ENCODE measurements at places on chromosomes 16 and 17. TPM values are rescaled to one million over a fixed set of nuclear protein-coding genes. Genes with fewer than 3 reads are reported as not detected.
A peak's percentile ranks its signal among the peaks of the same experiment; 100 is the strongest.

P2RX1 gene
- not detected for total RNA-seq

ELMO3 gene
- 31.9 TPM for total RNA-seq

DNA sequence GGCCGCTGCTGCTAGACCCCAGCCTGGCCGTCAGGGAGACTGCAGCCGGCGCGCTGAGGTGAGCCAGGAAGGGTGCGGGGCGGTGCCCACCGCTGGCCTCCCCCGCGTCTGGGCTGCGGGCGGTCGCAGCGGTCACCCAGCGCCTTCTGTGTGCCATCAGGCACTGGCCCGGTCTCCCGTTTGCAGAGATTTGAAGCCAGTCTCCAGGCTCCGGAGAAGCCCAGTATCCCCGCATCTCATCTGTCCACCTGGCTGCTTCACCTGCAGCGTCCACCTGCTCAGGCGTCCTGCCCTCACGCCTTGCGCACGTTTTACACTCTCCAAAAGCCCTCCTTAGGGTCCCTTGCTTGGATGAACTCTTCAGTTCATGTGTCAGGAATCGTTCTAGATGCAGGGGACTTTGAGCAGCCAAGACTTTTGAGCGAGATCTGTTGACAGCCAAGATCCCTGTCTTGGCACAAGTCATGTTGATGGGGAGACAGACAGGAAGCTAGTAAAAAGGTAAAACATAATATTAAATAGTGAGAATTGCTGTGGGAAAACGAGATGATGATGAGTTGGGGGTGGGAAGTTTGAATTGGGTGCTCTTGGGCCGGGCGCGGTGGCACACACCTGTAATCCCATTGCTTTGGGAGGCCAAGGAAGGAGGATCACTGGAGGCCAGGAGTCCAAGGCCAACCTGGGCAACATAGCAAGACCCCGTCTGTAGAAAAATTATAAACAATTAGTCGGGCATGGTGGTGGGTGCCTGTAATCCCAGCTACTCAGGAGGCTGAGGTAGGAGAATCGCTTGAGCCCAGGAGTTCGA lies 916 bp downstream of the HEATR3 start:
- H3K36me3 ChIP-seq = peaks cover 39% of the 10 kb centered on the region
- H3K27me3 ChIP-seq = no peaks in the 10 kb centered on the region
- DNase-seq = no peak
- peaks cover 25% of the 10 kb centered on the region for H3K4me1 ChIP-seq
- H3K27ac ChIP-seq = peak overlapping the region; percentile 7

DNA sequence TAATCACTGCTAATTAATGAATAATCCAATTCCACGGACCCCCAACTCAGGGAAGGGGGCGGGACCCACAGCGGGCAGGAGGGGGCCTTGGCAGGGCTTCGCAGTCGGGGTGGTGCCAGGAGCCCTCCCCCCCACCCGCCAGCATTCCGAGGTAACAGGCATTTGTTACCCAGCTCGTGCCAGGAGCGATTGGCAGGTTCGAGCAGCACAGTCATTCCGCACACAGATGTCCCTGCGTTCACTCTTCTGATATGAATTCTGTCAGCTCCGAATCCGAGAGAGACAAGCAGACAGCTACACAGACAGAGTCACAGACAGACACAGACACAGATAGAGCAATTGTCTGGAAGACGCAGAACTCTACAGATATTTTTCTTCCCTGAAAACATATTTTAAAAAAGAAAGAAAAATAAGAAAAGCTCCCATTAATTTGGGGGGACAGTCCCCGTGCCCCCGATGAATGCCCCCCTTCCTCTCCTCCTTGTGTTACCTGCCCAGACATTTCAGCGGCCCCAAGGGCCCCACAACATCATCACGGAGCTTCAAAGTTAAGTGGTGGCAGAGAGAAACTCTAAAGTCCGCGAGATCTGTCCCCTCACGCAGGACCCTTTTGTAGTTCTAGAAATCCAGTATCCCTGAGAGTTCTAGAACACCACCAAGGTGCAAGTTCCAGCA lies 10.2 kb downstream of the NEUROD2 start:
- peaks cover 1% of the 10 kb centered on the region for H3K4me1 ChIP-seq
- H3K27me3 ChIP-seq = peaks cover 100% of the 10 kb centered on the region
- peaks cover 6% of the 10 kb centered on the region for H3K36me3 ChIP-seq
- H3K4me3 ChIP-seq = no peak overlapping the region
- no peak for DNase-seq

DNA sequence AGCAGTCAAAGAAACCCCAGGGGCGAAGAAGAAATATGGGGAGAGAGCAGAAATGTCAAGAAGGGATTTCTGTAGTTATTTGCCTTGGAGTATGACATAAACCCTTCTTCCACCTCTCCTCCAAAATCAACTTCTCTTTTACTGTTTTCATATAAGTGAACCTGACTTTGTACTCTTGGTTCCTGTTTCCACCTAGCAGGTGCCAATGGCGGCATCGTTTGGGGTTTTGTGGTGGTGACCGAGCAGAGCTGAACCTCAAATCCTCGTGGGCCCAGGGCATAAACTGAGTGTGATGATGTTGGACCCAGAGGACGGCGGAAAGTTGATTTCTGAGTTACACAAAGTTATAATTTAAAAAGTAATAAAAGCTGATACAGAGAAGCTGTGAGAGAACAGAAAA lies 39.6 kb upstream of the PSMD7 start:
- no peaks in the 10 kb centered on the region for H3K4me1 ChIP-seq
- H3K36me3 ChIP-seq = no peaks in the 10 kb centered on the region
- H3K27ac ChIP-seq = no peak overlapping the region
- H3K27me3 ChIP-seq = peaks cover 46% of the 10 kb centered on the region
- DNase-seq = no peak
- no peak overlapping the region for H3K4me3 ChIP-seq

Measured in Calu3 (cell line).